NCI-H1694 treated with DMSO at 0.1 percent for 48 hours (cell line): ENCODE measurements at places on chromosomes 2 and 18.

- peak; percentile 76 for DNase-seq
Measured at GRCh38 chr2:46519265-46519664, 39.9 kb downstream of the TMEM247 start.

GRCh38 chr2:188319838-188320237 lies 28.2 kb downstream of the GULP1 start:
- DNase-seq, result no peak

DNA sequence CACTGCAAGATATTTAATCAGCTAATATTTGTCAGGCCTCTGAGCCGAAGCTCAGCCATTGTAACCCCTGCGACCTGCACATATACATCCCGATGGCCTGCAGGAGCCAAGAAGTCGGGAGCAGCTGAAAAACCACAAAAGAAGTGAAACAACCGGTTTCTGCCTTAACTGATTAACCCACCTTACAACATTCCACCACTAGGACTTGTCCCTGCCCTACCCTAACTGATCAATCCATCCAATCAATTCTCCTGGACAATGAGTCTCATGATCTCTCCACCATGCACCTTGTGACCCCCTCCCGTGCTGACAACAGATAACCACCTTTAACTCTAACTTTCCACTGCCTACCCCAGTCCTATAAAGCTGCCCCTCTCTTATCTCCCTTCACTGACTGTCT lies 945.4 kb upstream of the GYPC start:
- no peak for DNase-seq

GRCh38 chr2:217077831-217078407 lies 218.1 kb upstream of the TNP1 start:
- DNase-seq, result no peak
